Fibroblast of skin of abdomen (primary cell): ENCODE measurements at places on chromosomes 6 and 20.

DNA sequence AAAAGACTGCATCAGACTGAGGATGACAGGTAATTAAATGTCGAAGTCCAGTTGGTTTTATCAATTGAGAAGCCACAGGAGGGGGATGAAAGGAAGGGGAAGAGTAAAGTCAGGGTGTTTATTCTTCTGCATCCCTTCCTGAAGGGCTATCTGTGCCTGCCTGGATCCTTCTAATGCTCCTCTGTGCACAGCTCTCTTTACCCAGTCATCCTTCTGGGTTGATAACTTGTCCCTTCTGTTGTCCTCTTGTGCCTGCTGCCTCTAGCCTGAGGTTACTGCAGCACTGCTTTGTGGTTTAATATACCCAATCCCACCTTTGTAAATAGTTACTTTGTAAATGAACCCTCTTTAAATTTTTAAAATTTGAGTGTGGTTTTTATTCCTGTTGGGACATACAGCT, 1127.3 kb downstream of the EPHA7 start:
- DNase-seq, result no peak

DNA sequence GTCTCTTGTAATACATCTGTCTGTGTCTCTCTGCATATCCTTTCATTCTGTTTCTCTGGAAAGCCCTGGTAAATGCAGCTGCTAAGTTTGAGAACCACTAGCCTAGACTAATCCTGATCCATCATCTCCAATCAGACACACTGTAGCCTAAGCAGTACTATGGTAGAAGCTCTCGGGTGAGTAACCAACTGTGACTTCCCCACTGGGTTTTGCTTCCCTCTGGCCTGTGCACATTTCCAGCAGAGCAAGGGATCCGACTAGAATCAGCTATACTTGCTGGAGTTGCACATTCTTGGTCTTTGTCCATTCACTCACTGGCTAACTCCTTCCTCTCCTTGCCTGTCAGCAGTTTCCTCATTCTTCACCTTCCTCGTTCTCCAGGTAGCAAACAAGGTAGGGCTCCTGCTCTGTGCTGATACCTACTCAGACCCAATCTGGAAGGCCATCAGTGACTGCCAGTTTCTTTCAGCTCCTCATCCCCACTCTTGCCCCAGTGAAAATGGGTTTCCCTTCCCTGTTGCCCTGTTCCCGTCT, 184.2 kb downstream of the PLCB4 start:
- no peak for DNase-seq

GRCh38 chr6:25578538-25578937, 73.5 kb upstream of the SCGN start:
- no peak for DNase-seq

GRCh38 chr6:35751594-35751993, 14.8 kb downstream of the ARMC12 start:
- no peak for DNase-seq

DNA sequence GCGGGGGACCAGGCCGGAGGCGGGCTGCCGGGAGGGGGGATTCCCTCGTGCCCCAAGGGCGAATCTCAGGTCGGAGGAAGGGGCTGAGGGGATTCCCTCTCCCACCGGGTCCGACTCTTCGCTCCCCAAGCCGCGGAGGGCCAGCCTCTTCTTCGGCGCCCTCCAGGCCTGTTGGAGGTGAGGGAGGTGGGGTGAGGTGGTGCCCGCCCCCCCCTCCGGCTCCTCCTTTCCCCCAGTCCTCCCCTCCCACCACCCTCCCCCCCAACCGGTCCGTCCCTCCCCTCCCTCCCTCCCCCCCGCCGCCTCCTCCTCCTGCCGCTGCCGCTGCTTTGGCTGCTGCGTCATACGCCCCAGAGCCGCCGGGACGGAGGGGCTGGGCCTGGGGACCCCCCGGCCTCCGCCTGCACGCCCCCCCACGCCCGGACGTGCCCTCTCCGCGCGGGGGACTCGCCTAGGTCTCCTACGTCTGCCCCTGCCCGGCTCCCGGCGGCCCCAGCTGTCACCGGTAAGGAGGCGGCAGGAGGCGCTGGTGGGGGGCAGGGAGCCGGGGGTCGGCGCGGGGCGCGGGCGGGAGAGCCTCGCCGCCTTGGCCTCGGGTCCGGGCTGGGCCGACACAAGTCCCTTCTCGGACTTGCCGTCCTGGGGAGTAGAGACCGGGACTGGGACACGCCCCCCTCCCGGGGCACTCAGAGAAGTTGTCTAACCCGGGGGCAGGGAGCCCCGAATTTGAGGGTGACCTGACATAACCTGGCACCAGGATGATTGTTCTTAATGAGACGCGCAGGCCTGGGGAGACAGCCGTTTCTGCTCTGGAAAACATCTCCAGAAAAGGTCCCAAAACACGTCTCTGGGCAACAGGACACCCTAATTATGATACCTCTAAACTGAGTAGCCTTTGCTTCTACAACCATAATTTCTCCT, at the start of gene PHF1:
TSS of gene PHF1 (plus strand) at position 304 of the 921 bp plus-strand sequence. CDS start 1,250 bp downstream, outside the sequence.
- peak; percentile 86 for DNase-seq

DNA sequence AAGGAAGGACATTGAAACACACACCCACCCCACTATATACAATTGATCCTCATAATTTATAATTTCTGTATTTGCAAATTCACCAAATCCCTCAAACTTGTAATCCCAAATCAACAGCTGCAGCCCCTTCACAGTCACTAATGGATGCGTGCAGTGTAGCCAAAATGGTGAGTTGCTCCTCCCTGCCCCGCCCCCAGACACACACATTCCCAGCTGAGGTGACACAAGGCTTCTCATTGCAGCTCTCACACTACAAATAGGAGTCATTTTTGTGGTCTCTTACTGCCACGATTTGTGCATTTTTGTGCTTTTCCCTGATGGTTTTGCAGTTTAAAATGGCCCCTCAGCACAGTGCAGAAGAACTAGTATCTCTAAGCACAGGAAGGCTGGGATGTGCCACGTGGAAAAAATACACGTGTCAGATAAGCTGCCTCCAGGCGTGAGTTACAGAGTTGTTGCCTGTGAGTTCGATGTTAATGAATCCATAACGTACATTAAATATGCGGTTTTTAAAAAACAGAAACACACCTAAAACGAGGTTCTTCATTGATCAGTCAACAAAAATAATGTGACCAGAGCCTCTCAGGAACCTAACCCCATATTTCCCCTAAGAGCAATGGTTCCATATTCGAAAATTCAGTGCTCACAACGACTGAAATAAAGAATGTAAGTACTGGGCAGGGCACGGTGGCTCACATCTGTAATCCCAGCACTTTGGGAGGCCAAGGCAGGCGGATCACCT, 8.2 kb downstream of the ATP9A start:
- DNase-seq, result peak; percentile 65

GRCh38 chr6:4804095-4804494, 27.9 kb downstream of the CDYL start:
- DNase-seq, result peak; percentile 70

DNA sequence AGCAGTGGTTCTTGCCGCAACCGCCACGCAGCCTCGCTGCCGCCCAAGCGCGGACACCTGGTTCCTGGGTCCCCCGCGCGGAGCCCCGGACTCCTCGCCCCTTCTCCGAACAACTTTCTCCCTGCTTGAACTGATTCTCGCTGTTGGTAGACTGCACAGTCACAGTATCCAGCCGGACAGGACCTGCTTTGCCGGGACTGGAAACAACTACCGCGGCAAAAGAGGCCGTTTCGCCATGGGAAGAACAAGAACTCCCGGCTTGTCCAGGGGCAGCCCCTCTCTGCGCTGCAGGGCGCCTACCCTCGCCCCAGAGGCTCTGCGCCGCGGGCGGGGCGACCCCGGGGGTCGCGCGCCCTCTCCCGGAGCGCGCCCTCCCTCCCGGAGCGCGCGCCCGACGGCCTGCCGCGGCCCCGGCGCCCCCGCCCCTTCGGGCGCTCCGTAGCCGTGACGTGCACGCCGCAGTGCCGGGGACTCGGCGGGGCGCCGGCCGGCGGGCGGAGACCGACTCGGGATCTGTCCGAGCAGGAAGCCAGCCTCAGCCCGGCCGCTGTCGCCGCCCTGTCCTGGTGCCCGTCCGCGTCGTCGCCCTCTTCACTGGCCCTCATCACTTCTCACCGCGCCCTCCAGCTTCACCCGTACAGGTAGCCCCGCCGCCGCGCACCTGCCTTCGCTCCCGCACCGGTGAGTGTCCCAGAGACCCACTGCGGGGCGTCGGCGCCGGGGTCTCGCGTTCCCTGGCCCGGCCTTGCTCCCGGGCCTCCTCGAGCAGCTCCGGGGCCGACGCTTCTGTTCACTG, at the start of gene MYO6:
TSS of gene MYO6 (plus strand) at position 497 of the 796 bp plus-strand sequence. CDS start 68,309 bp downstream, outside the sequence.
- peak; percentile 63 for DNase-seq

- peak; percentile 44 for DNase-seq
Measured at GRCh38 chr6:128807577-128807976, 75.4 kb upstream of the LAMA2 start.
